ENCODE measurements at places on chromosomes 2 and 18.

DNA sequence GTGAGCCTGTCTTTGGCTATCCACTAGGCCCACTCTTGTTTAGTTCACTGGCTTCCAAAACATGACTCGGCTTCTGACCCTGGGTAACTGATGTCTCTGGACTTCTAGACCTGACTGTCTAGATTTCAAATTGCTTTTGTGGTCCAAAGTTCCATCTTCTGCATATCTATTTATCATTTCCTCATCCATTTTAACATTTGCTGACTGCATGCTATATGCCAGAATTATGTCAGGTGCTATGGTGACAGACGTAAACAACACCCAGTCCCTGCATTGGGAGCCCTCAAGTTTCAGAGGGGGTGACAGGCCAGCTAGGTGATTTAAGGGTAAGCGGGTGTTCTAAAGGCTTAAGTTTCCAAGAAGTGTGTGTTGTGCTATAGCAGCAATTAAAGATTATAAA is 140.9 kb downstream of the PIEZO2 start:
- DNase-seq, result no peak

- no peak for DNase-seq
Measured at GRCh38 chr18:12027046-12027445, 45.7 kb downstream of the IMPA2 start.

GRCh38 chr18:66138642-66139041 is 387.8 kb downstream of the CDH7 start:
- DNase-seq, result no peak

- DNase-seq, result no peak
Measured at GRCh38 chr2:64943387-64944150, 45.6 kb upstream of the SLC1A4 start.

GRCh38 chr18:9353596-9353995 is 19.0 kb downstream of the TWSG1 start:
- DNase-seq, result no peak

GRCh38 chr2:168354499-168354898 is 101.6 kb upstream of the CERS6 start:
- DNase-seq, result no peak

DNA sequence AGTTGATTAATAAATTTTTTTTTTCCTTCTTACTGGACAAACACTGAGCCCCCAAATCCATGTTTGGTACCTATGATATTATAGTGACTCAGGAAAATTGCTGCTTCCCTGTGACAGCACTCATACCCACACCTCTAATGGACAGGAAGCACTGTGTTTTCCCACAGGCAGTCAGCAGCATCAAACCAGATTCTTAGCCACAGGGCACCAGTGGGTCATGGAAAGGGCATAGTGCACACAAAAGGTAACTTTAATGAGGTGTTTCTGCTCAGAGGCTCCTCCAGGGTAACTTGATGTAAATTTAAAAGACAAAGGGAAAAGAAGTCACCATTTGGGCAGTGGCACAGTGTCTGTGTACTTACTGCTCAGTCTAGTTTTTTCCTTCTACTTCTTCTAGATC is 34.1 kb downstream of the SERPINB11 start:
- no peak for DNase-seq

- DNase-seq, result no peak
Measured at GRCh38 chr2:25290811-25291495, 50.8 kb downstream of the DNMT3A start.

DNA sequence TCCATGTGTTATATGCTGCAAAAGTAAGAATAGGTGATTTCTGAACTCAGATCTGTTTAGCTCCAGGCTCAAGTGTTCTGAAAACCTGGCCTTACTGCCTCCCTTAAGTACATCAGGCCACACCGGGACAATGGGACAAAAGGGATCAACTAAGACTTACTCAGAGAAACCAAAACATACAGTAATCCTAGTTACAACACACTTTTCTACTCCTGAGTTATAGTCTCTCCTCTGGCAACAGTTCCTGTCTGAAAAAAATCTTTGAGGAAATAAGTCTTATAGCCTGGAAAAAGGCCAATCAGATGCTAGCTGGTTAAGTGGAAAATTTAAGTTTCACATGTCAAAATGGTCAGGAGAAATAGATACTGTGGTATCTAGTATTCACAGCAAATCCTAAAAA is 5.6 kb downstream of the METTL5 start:
- no peak for DNase-seq

GRCh38 chr18:63559567-63560491 is 17.7 kb downstream of the SERPINB12 start:
- DNase-seq, result no peak

- no peak for DNase-seq
Measured at GRCh38 chr2:14628901-14629300, 3.6 kb upstream of the LRATD1 start.

DNA sequence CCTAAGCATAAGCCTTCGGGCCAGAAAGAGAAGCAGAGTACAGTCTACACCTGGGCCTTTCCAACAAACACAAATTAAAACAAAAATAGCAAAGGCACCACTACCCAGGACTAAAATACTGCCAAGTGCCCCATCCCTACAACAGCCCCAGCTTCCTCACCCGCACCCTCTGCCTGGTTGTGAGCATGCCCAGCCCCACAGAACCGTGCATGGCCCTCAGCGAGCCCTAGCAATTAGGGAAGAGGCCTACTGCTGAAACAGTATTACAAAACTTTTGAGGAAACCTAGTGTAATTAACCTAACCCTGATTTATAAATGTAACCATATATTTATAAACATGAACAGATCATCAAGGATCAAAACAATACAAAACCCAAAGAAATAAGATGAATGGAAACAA is 44.2 kb downstream of the FARSB start:
- DNase-seq, result no peak

DNA sequence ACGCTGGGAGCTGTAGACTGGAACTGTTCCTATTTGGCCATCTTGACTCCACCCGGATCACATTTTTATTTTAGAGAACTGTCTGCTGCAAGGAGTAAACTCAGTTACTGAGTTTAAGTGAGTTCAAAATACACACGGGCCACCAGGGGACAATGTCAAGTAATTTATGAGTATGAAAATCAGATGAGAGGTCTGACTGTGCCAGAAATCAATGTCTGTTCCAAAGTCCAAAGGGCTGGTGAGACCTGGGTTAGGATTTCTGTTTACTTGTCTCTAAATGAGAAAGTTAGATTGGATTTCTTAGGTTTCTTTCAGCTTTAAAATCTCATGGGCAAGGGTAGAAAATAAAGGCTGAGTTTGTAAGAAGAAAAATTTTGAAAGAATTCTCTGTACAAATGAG is 465.8 kb upstream of the MEIS1 start:
- no peak for DNase-seq

- peak; percentile 83 for DNase-seq
Measured at GRCh38 chr2:85437488-85438200, 19.1 kb downstream of the SH2D6 start.

DNA sequence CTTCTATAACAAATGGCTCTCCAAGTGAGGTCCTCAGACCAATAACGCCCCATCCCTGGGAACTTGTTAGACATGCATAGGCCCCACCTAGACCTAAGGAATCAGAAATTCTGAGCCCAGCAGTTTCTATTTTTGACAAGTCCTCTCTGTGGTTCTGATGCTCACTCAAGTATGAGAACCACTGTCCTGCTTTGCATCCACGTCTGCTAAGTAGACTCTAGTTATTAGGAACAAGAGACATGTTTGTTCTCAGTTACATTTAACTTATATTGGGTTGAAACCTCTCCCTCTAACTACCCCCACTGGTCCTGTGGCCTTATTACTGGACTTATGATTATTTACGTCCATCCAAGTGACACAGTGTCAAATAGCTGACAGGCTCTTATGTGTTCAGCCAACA is 70.3 kb downstream of the TMEM17 start:
- DNase-seq, result no peak

DNA sequence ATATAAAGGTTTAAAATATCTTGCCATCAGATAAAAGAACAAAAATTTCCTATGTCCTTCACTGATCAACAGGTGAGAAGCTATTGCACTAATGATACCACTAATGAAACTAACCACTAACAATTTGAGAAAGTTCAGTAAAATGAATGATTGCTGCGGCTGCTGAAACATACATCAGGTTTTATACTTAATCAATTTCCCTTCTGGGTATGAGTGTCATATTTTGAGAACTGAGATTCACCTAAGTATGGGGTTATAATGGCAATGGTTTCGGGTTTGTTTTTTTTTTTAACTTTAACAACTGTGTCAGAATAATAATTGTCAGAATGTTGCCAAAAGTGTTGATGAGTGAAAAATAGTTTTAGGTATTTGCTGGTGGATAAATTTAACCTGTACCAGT is 151.3 kb upstream of the SLC39A10 start:
- DNase-seq, result no peak

DNA sequence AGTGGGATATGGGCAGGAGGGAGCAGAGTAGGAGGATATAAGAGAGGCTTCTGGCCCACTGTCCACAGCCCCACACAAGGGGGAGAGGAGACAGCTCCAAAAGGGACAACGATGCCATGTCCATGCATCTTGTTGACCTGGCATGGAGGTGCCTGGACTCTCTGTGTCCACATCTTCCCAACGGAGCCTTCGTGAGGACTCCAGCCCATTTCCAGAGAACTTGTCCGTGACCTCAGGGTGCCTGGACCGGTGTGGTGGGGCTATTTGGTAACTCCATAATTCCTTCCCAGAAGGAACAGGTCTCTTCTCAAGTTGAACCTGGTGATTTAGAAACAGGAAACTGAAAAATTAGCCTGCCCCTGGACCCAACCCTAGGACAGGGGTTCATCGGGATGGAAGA is 133.9 kb downstream of the CYP26B1 start:
- no peak for DNase-seq

- no peak for DNase-seq
Measured at GRCh38 chr18:32893915-32894314, 121.1 kb upstream of the KLHL14 start.

DNA sequence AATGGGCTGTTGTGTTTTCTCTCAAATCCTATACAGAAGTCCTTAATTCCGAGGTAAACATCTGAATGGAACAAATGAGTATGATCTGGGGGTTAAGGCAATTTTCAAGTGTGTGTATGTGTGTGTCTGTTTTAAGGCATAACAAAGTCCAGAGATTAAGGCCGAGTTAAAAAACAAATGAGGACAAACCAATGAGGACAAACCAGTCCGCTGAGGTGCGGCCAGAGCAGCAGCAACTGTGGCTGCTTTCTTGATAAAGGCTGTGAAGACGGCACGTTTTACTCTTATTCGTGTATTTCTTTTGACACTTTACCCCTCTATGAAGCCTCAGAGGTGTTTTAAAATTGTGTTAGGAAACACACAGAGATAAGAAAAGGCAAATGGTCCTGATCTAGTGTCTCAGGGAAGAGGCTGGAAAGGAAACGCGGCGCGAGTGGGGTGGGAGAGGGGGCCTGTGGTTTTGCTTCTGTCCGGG is 495 bp upstream of the GULP1 start:
- DNase-seq, result no peak

DNA sequence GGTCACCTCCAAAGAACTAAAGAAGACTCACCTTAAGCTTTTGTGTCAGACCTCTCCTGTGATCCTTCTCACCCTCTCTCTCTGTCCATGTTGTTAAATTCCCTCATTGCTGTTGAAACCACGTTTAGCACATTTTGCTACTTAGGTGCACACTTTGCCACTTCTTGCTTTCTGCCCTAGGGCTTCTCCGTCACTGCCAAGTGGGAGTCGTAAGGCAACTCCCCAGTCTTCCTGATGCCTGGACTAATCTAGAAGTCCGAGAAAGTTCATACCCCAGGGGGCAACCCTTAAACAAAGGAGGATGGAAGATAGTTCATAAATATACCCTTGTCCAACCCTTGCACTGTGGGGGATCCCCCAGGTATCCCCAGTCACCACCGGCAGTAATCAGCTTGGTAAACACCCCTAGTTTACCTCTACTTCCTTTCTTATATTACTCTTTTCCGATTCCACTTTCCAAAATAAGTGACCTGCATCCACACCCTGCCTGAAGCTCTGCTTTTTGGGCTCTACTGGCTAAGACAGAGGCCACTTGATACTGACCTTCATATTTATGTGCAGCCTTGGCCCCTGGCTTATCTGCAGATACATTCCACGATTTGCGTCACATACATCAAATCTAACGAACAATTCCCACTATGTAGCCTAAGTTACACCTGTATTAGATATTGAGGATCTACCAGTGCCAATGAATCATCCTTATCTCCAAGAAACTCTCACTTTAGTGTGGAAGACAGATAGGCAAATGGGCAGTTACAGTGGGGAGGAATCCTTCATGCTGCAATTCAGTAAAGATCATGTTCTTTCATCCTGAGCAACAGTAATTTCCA is 776.2 kb downstream of the RNF144A start:
- DNase-seq, result no peak

GRCh38 chr2:50753234-50753633 is 278.7 kb downstream of the NRXN1 start:
- DNase-seq, result no peak

DNA sequence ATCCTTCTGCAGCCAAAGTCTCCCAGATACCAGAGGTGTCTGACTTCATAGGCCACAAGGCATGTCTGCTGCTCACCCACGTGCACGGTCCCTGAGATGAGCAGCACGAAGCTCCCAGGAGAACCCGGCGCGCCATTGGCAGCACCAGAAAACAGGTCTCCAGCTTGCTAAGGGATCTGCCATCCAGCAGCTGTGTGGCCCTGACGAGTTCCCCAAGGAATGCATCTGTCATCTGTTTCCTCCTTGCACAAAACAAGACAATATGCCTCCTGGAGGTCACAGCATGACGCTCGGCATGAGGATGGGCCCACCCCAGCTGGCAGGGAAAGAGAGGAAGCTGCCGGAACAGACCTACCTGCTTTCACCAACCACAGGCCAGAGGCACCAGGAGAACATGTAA is 29.2 kb downstream of the HS6ST1 start:
- DNase-seq, result no peak

- DNase-seq, result peak; percentile 26
Measured at GRCh38 chr2:30334762-30335363, 103.5 kb downstream of the LBH start.

DNA sequence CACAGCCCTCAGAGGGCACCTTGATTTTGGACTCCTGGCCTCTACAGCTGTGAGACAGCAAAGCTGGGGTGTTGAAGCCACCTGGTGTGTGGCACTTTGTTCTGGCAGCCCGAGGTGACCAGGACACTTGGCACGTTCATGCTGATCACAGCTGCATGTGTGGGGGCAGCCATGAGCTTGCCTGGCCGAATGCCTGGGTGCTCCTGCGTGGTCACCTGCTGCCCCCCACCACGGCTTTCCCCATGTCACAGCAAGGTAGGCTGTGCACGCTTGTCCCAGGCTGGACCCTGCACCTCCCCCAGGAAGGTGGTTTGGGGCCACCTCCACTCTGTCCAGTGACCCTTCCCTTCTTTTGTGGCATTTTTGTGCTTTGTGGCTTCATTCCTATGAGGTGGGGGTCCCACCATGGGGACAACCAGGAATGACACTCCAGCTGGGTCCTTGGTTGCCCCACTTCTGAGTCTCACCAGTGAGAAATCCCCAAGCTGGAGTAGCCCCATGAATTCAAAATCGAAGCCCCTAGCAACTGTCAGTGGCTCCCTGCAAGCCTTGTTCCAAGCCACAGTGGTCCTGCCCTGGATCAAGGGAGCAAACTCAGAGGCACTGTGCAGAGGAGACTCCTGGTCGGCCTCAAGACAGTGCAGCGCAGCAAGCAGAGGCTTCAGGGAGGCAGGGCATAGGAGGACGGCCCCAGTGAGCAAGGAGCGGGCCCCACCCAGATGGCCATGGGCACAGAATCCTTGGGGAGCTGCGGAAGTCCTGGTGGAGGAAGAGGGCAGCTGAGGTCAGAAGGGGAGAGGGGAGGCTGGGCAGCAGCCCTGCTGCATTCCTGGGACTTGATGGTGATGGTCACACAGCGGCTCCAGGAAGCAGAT is 121.4 kb upstream of the HS6ST1 start:
- DNase-seq, result no peak

Measured in CD4-positive, alpha-beta T cell treated with Interferon alpha-2 for 1 hour (primary cell).